M059J (cell line): ENCODE measurements at places on chromosomes 11 and 22.

- DNase-seq, result no peak
These were observed 600.1 kb downstream of the INSC start for GRCh38 chr11:15714641-15715399.

DNA sequence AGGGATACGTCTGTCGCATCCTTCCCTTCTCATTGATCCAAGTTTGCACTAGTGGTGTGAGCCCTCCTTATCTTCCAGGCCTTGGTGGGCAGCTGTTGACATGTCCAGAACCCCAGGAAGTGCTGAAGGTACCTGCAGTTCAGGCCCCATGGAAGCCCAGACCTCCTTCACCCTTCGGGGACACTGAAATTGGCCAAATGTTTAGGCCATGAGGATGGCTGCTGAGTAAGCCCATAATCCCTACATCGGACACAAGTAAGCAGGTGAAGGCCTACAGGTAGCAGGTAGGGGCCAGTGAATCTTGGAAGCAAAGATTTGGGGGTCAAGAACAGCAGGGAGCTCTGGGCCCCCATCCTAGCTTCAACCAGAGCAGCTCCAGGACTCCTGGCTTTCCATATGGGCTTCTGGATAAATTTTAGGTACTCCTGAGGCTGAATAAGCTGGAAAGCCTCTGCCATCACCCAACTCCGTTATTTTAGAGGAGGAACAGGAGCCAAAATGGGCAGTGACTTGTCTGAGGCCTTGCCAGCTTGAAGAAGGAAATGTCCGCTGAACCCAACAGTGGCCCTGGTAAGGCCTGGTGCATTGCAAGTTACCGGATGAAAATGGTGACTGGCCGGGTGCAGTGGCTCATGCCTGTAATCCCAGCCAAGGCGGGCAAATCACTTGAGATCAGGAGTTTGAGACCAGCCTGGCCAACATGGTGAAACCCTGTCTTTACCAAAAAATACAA, 45.2 kb downstream of the MORC2 start:
- DNase-seq, result no peak

DNA sequence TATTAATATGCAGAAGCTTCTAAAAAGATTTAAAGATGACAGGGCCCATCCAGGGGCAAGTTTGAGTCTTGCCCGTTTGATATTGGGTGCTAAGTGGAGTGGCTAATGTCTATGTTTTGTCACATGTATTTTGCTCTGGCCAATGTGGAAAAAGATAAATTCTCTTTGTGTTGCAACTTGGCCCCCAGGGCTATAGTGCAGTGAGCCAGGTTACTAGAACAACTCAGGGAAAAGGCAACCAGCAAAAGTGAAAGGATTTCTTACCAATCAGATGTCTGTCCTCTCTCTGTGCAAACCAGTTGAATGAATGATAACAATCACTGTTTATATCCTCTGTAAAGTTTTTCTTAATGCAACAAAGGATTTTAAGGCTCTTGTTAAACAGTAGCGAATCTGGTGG, 4.6 kb upstream of the CLNS1A start:
- DNase-seq, result peak; percentile 54

GRCh38 chr11:11981840-11982239, 26.6 kb downstream of the DKK3 start:
- no peak for DNase-seq

DNA sequence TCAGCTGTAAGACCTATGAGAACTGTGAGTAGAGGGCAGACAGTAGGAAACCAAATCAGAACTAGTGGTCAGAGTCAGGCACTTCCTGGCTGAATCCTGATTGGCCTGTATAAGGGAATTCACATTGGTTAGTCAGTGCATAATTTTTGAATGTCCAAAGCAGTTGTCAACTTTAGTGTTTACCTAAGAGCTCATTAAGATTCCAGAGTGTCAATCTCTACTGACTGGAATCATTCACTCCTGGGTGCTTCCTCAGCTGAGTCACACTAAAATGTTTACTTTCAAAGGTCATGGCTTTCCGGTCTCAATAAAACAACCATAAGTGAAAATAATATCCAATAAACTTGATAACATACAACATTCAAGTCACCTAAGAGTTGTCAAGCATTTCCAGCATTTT, 306.1 kb downstream of the C11orf87 start:
- peak; percentile 84 for DNase-seq
